ENCODE measurements at places on chromosomes 13 and 19.

GRCh38 chr19:40588110-40588854 is 11.6 kb downstream of the SHKBP1 start:
- DNase-seq, result no peak

- no peak for DNase-seq
Observed at GRCh38 chr19:49977076-49977475, 16.1 kb upstream of the SIGLEC11 start.

GRCh38 chr13:61874970-61875579 is 459.4 kb upstream of the PCDH20 start:
- DNase-seq, result no peak

DNA sequence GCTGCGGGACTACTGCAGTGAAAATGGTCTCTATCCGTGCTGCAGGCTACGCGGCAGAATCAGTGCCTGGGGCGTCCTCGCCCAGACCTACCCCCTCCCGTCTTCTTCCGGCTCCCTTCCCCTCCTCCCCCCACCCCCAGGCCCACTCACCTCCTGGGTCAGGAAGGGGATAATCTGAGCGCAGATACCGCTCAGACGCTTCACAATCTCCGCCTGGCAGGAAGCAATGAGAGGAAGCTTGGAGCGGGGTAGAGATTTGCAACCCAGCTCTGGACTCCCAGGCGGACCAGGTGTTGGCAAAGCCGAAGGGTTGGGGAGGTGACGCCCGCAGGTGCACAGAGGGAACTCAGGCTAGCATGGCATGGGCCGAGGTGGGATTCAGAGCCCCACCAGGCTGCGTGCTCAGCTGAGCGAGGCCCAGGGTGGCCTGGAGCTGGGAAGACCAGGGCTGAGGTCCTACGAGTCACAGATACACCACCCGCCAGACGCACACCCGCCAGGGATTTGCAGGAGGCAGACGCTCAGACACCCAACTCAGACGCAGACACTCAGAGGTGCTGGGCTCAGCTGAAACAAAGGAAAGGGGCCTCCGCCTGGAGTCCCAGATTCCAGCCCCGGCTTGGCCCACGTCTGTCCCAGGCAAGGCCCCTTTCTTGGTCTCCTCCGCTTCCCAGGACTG is 4.1 kb downstream of the TLE2 start:
- no peak for DNase-seq

DNA sequence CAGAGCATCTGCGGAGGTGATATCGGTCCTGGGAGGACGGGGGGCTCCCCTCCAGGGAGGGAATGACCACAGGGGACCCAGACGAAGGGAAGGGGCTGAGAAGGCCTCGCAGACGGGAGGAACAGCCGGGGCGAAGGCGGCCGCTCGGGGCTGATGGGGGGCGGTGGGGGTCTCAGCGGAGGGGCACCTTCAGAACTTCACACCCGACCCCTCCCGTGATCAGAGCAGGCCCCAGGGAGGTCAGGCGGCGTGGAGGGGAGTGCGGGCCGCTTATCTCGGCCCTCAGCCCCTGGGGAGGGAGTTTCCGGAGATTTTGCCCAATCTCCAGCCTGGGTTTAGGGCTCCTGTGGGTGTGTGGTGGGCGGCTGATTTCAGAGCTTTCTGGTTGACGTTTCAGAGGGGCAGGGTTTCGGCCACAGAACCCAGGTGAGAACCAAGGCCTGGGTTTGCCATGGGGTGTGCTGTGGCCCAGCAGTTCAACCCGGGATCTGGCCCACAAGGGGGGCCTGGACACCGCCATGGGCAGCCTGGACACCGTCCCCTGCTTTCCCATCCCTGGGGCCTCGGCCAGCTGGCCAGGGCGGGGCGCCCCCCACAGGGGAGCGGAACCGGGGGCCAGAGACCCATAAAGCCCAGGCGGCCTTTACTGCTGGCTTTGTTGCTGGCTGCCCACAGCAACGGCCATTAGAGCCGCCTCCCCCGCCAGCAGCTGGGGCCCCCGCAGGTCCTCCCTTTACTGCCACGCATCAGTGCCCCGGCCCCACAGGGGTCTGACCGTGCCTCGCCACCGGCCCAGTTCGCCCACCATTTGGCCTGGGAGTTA is 29.0 kb downstream of the ARID3A start:
- no peak for DNase-seq

- no peak for DNase-seq
Observed at GRCh38 chr19:15556634-15557181, 48.4 kb downstream of the CYP4F22 start.

- DNase-seq, result no peak
Observed at GRCh38 chr13:113731192-113732175, 27.5 kb upstream of the TMEM255B start.

- peak; percentile 36 for DNase-seq
Observed at GRCh38 chr13:27170516-27171243, 931 bp downstream of the USP12 start.

Measured in activated naive CD4-positive, alpha-beta T cell treated with anti-CD3 and anti-CD28 coated beads, Interleukin-2, amount 50 U/mL, for 72 hours (primary cell).